Cardiac muscle cell (in vitro differentiated cells and primary cell): ENCODE measurements at places on chromosomes 6 and 20. TPM values are rescaled to one million over a fixed set of nuclear protein-coding genes. Genes with fewer than 3 reads are reported as not detected.

Gene PLTP
- 93.6 and 99.6 TPM in 2 replicates for polyA plus RNA-seq

Gene GJA10
- polyA plus RNA-seq: not detected in 2 replicates

Gene TRDN
- polyA plus RNA-seq: 200 and 285 TPM in 2 replicates

Gene DACT2
- polyA plus RNA-seq: 0.32 and 0.77 TPM in 2 replicates

Gene ADAM33
- polyA plus RNA-seq: 0.45 and 0.56 TPM in 2 replicates

Gene TRIM40
- not detected in 2 replicates for polyA plus RNA-seq

Gene SLC44A4
- 0.60 TPM in 1 of 2 replicates, not detected in the other for polyA plus RNA-seq

Gene MOXD1
- 20.8 and 47.4 TPM in 2 replicates for polyA plus RNA-seq

Gene FOXF2
- 0.16 TPM in 2 replicates for polyA plus RNA-seq
